Left ventricle myocardium inferior (tissue), 1 donor: ENCODE measurements at places on chromosomes 12 and 14.
A peak's percentile ranks its signal among the peaks of the same experiment; 100 is the strongest.

DNA sequence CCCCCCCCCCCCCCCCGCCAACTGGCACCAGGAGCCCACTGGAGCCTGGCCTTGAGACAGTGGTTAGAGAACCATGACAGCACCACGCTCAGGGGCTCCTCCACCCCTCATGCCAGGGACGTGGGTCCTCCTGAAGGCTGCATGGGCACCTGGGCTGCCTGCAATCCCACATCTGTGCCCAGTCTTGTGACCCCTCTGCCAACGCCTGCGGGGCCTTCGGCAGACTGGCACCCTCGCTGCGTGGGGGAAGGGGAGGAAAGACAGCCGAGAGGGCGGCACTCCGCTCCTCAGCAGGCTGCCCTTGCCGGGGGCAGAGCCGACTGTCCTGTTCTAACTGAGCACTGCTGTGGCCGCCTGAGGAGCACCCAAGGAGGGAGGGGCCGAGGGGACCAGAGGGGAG lies 6.0 kb downstream of the LRTM2 start:
- H3K36me3 ChIP-seq, result no peaks in the 10 kb centered on the region
- no peak for DNase-seq
- H3K4me1 ChIP-seq, result peaks cover 5% of the 10 kb centered on the region
- no peak overlapping the region for H3K27ac ChIP-seq

DNA sequence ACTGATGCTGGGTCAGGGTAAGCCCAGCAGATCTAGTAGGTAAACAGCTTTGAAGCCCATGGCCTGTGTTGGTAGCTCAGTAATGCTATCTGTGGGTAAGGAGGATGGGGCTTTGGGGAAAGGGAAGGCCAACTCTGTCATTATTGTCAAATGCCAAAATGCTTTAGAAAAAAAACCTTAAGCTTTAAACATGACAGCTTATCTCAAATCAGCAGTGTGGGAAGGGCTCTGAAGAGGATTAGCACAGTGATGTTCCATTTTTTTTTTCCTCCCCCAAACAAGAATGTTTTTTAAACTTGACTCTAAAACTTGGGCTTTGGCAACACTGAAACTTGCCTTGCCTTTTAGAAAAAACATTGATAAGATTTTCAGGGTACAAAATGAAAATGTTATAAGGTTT lies 11.7 kb downstream of the DAAM1 start:
- peak overlapping the region; percentile 33 for H3K27ac ChIP-seq
- peaks cover 92% of the 10 kb centered on the region for H3K4me1 ChIP-seq
- no peaks in the 10 kb centered on the region for H3K27me3 ChIP-seq
- H3K4me3 ChIP-seq, result no peak overlapping the region

GRCh38 chr12:52515927-52516831 lies 4.0 kb downstream of the KRT5 start:
- no peak overlapping the region for H3K4me3 ChIP-seq
- peaks cover 43% of the 10 kb centered on the region for H3K27me3 ChIP-seq
- no peaks in the 10 kb centered on the region for H3K4me1 ChIP-seq
- DNase-seq, result no peak

- H3K36me3 ChIP-seq, result no peaks in the 10 kb centered on the region
- no peak for DNase-seq
- no peaks in the 10 kb centered on the region for H3K27me3 ChIP-seq
- H3K4me3 ChIP-seq, result no peak overlapping the region
Measured at GRCh38 chr14:53596853-53597525, 359.6 kb downstream of the BMP4 start.

GRCh38 chr14:100472094-100472455 lies 115.1 kb downstream of the BEGAIN start:
- H3K27me3 ChIP-seq, result no peaks in the 10 kb centered on the region
- no peak for DNase-seq
- H3K27ac ChIP-seq, result no peak overlapping the region
- H3K4me1 ChIP-seq, result no peaks in the 10 kb centered on the region
